Activated CD8-positive, alpha-beta memory T cell treated with anti-CD3 and anti-CD28 coated beads, Interleukin-2, amount 10 ng/mL, durations not matched to agents 7 days and 5 days (primary cell): ENCODE measurements at places on chromosomes 6 and 20. TPM values are rescaled to one million over a fixed set of nuclear protein-coding genes. Genes with fewer than 3 reads are reported as not detected.

- no peak for DNase-seq
These were observed 52.0 kb upstream of the FYN start for GRCh38 chr6:111925296-111925695.

- DNase-seq: no peak
These were observed 64.7 kb downstream of the KCNS1 start for GRCh38 chr20:45036044-45036755.

DNA sequence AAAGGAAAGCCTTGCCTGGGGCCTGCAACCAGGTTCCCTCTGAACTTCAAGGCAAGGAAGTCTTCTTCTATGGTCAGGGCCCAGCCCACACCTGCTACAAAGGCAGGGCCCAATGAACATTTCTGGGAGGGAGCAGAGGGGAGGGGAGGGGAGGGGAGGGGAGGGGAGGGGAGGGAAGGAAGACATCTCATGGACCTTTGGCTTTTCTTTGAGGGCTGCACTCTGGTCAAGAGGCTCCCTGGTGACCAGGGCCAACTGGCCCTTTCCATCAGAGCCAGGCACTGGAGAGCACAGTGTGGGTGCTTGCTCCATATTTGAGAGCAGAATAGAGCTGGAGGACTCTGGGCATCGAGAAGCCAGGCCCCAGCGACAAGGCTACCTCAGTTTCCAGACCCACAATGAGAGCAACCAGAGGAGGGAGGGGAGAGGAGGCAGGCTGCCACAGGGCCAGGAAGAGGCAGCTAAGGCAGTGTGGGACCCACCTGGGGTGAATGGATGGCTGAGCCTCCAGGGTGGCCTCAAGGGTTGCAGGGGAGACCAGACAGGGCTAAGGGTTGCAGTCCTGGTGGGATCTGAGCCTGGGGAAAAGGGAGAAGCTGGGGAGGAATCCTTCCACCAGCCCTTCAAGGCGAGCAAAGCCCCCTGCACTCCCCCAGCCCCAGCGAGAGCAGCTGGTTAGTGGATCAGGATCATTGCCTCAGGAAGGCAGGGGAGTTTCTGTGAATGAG is 84.8 kb downstream of the MRPL14 start:
- DNase-seq: no peak

DNA sequence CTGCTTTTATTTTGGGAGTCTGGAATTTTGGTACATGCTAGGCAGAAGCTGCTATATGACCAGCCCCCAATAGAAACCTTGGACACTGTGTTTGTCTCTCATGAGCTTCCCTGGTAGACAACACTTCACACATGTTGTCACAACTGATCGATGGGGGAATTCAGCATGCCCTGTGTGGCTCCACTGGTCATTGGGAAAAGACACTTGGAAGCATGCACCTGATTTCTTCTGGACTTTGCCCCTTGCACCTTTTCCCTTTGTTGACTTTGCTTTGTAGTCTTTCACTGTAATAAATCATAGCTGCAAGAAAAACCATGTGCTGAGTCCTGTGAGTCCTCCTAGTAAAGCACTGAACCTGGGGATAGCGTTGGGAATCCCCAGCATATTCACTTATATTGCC is 7.9 kb upstream of the WFDC10A start:
- no peak for DNase-seq

- DNase-seq: peak; percentile 74
These were observed 88.4 kb downstream of the HFE start for GRCh38 chr6:26175428-26176181.

NOX3 gene
- total RNA-seq: not detected

CGAS gene
- 58.9 TPM for total RNA-seq

DNA sequence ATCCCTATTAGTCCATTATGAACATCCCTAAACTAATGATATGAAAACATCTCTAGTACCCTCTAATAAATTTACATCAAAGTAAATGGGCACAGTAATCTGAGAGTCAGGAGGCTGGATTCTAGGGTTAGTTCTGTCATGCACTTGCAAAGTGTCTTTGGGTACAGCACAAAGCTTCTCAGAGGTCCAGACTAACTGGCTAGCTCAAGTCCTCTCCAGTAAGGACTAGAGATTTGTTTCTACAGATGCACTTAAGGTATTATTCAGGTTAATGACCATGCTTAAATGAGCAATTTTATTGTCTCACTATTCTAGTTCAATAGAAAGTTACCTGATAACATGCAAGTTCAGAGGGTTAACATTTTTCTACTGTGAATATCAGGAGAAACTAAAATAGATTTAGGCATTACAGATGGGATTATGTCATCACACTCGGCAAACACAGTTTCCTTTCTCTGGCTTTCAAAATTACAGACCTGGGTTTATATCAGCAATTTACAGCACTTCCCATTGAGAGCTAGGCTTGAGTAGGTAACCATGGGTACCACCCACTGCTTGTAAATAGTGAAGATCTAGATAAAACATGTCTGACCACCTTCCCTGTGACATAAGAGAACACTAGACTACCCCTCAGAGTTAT is 402.9 kb upstream of the RUNX2 start:
- peak; percentile 53 for DNase-seq

GRCh38 chr6:12036766-12037165 is 24.7 kb downstream of the HIVEP1 start:
- DNase-seq: no peak

DNA sequence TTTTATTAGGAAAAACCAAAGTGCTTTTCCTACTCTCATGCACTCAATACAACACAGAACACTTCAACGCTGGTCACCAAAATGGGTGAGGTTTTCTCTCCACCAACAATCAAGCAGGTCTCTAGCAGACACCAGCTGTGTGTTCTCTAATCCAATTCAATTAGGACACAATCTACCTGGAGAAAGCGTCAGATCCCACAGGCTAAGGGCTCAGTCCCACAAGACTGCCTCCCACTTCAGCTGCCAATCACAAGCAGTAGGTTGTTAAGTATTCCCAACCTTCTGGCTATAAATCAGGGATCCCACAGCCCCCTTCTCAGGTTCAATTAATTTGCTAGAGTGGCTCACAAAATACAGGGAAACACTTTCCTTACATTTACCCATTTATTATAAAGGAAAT is 47.7 kb downstream of the STMND1 start:
- DNase-seq: no peak

FAM217A gene
- total RNA-seq: not detected

GRCh38 chr6:139711804-139712585 is 337.5 kb upstream of the CITED2 start:
- no peak for DNase-seq

DDX43 gene
- 1.3 TPM for total RNA-seq

DNA sequence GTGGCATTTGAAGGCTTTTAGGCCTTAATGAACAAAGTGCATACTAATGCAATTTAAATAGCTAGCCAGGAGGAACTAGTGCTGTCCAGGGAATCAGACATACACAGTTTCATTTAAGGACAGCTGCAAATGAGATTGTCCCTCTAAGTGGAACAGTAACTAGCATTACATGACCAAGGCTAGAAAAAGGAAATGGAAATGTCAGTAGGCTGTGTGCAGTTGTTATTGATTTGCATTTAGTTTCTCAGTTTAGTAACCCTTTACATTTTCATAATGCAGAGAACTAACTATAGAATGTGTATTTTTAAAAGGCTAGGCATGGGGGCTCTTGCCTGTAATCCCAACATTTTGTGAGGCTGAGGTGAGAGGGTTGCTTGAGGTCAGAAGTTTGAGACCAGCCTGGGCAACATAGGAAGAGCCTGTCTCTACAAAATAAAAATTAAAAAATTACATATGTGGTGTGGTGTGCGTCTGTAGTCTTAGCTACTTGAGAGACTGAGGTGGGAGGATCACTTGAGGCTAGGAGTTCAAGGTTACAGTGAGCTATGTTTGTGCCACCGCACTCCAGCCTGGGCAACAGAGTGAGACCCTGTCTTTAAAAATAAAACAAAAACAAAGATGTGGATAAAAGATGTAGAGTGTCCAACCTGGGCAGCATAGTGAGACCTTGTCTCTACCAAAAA is 468.0 kb downstream of the UTRN start:
- no peak for DNase-seq

DNA sequence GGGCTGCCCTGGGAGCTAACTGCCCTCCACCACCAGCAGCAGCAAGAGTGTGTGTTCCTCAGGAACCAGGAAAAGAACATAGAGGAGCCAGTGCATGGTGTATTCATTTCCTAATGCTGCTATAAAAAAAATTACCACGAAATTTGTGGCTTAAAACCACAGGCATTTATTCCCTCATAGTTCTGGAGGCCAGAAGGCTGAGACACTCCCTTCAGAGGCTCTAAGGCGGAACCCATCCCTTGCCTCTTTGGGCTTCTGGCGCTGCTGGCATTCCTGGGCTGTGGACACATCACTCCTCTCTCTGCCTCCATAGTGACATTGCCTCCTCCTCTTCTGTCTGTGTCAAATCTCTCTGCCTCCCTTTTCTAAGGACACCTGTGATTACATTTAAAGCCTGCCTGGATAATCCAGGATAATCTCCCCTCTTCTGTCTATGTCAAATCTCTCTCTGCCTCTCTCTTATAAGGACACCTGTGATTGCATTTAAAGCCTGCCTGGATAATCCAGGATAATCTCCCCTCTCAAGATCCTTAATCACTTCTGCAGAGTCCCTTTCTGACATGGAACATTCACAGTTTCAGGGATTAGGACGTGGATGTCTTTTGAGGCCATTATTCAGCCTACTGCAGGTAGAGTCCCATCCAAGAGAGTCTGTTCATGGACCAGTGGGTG is 54.7 kb downstream of the NDUFAF5 start:
- no peak for DNase-seq

MAK gene
- total RNA-seq: 0.26 TPM

DNA sequence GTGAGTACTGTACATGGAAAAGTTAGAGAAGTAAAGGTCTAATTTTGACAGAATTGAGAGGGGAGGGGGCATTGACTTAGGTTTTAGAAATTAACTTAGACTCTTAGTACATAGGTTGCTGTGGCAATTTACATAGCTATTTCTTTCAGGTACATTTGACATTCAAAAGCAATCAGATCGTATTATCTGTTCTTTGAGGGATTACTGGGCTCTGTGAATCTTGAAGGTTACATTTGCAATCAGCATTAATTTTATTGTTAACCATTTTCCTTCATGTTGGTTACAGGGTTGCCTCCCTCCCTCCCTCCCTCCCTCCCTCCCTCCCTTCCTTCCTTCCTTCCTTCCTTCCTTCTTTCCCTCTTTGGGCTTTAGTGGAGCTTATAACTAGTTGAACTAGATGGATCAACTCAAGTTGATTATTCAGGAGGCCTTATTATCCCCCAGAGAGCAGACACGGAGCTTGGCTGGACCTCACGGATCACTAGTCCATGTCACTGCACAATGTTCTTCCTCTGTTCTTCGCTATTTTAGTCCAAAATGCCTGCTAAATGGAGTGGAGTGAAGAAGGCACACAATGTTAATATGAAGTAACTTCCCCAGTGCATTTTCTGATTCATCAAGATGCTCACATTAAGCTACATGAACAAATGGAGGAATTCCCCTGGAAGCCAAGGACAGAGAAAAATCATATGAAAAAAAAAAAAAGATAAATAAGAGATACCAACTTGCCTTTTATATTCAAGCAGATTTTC is 87.8 kb downstream of the PLCB4 start:
- DNase-seq: no peak

LTA gene
- 70.0 TPM for total RNA-seq

DNA sequence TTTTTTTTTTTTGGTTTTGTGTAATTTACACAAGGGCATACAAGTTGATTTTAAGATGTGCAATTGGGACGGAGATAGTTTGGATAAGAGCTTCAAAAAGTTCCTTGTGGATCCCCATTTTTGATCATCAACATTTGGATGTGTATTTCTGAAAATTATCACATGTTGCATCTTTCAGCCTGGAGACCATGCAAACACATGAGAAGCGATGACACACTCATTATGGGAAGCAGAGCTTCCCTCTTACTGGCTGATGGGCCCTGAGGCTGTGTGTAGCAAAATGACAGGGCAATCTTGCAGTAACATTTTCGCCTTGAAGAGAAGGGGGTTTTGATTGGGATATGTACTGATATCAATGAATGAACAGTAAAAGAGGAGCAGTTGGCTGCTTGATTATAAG is 22.0 kb upstream of the RIPK1 start:
- DNase-seq: no peak

DNA sequence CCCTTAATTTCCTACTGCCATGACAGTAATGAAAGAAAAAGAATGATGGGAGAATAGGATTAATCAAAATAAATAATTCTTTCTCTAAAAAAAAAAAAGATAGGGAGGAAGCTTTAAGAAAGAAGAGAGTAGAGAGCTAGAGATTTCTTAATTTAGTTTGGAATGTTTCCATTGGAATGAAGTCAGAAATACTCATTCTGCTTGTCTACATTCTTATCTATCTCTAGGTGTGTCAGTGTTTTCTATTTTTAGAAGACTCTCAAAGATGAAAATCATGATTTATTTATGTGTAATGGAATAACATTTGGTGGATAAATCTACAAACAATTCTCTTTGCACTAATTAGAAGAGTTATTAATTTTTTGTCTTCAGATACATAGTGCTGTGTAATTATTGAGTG is 38.0 kb upstream of the HIVEP1 start:
- no peak for DNase-seq

DNA sequence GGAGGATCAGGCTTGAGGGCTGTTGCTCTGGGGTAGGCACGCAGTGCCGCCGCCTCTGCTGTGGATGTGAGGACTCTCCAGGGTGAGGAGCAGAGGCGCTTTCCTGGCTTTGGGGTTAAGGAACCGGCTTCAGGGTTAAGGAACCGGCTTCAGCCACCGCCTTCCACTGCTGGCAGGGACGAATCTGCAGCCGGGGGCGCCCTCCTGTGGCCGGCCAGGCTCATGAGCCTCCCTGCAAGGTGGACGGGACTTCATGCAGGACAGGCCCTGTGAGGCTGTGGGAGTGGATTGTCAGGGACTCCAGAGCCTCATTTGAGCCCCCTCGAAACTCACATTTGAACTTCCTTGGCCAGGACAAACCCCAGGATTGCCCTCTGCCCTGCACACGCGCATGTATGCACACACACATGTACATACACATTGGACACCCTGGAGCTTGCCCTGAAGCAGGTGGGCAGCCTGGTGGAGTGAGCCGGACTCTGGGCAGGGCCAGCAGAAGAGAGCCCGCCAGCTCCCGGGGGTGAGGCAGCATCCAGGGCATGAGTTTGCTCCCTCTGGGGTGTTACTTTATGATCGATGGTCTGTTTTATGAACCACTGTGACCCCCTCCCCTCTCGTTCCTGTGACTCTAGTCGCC is 146.9 kb downstream of the PHACTR3 start:
- peak; percentile 59 for DNase-seq

GRCh38 chr20:33981964-33982363 is 11.7 kb upstream of the RALY start:
- DNase-seq: no peak

GRCh38 chr20:46013829-46014516 is 5.3 kb downstream of the MMP9 start:
- peak; percentile 73 for DNase-seq

- no peak for DNase-seq
These were observed 21.6 kb downstream of the SASH1 start for GRCh38 chr6:148364056-148364824.

DNA sequence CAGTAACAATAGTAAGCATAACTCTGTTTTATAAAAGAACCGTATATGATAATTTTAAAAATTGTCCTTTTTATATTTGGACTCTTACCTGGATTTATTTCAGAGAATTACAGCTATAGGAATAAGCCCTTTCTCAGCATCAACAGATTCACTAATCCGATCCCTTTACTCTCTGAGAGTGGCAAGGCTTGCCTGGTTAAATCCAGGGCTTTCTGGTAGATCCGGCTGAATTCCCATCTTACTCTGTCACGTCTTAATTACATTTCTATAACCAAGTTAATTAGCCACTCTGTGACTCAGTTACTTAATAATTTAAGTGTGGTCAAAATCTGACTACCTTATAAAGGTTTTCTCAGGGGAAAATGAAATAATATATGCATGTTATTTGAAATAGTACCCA is 294.7 kb downstream of the FRK start:
- no peak for DNase-seq

- no peak for DNase-seq
These were observed 14.5 kb downstream of the RIPOR3 start for GRCh38 chr20:50676858-50677257.
